NCI-H774 (cell line): ENCODE measurements at places on chromosomes 3 and 15.

DNA sequence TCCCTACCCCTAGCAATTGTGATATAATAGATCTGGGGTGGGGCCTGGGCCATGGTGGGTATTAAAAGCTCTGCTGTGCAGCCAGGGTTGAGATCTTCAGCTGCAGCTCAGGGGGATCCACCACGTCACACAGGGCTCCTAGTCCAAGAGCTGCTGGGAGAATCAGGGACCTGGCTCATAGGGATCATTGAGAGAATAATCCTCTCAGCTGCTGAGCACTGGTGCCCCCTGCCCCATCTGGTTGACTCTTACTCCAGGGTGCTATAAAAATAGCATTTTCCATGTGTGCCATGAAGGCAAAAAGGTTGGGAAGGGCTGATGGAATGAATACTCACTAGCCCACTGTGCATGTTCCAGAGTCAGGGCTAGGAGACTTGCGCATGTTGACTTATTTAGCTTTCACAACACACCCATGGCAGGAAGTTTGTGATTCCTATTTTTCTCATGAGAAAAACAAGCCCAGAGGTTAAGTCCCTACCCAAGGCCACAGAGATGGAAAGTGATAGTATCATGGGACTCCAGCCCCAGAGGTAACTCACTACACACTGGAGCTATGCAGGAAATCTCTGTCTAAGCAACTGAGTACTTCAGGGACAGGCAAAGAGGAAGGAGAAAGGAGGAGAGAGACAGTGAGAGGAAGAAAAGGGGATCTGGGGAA lies 94.6 kb upstream of the HERC1 start:
- no peak for DNase-seq

DNA sequence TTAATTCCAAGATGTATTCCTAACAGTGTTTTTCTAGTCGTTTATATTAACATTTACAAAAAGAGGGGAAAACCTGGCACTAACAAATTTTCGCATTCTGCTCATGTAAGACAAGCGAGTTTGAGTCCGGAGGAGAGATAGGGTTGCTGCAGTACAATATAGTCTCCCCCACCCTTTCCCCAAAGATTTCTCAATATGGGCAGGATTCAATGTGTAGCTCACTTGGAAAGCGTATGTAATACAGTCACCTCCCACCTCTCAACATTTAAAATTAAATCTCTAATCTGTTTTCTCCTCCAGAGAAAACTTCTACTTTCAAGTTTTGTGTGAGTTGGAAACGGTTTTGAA lies 57.9 kb downstream of the CMSS1 start:
- no peak for DNase-seq

DNA sequence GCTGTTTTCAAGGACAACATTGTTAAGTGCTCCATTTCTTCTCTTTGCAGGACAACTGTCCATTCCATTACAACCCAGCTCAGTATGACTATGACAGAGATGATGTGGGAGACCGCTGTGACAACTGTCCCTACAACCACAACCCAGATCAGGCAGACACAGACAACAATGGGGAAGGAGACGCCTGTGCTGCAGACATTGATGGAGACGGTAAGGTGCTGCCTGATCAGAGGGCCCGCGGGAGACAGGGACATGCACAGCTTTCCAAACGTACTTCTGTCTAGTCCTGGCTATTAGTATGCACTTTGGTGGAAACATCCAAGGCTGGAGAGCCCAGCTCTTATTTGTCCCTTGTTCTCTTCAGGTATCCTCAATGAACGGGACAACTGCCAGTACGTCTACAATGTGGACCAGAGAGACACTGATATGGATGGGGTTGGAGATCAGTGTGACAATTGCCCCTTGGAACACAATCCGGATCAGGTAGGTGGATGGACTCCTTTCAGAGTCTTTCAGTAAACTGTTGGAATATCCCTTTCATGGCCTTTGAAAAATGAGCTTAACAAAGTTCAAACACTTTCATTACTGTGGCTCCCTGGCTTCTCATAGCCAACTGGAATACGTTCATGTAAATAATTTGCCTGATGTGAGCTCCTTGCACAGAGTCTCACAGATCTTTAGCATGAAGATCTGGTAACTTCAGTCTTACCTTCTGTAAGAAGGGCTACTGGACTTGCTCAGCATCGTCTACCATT lies 10.4 kb downstream of the THBS1 start:
- no peak for DNase-seq

DNA sequence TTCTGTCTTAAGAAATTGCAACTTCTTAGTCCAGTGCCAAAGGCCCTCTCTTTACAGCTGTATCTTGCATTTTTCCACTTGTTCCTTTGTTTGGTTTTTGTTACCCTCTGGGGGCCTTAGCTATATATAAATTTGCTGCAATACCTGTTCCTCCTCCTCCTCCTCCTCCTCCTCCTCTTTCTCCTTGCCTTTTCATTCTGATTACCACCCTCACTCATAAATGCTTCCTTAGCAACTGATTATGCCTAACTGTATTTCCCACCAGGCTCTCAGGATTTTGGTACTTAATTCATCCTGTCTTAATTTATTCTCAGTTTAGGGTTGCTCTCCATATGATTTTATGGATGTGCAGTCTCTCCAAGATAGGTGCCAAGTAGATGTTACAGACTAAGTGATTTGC lies 65.7 kb downstream of the SLMAP start:
- DNase-seq, result no peak

- no peak for DNase-seq
Observed at GRCh38 chr15:33048255-33048654, 146.3 kb downstream of the FMN1 start.

DNA sequence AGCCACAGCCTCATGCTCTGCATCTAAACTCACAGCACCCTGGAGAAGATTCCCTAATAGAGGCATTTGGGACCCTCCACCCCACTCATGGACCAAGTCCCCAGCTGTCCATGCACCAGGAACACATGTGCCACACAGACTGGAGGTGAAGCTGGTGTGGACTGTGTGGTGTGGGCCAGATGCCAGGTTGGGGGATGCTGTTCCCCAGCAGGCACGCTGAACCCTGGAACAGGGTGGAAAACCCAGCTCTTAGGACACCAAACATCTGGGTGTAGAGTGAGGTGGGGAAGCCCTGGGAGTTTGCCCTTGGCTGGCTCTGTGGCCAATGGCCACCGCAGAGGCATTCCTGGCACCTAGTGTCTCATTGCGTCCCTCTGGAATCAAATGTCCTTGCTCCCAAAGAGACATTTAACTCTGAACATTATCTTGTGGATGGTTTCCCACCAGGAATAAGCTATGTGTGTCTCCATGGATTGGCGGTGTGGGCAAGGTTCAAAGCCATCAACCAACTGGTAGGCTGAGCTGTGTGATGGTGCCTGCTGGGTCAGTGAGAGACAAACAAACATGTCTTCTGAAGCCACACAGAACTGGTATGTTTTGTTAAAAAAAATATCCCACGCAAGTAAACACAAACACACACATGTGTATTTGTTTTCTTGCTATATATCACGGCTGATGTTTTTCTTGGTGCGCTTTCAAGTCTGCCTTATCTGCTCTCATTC lies 65.0 kb downstream of the EXOG start:
- DNase-seq, result no peak

DNA sequence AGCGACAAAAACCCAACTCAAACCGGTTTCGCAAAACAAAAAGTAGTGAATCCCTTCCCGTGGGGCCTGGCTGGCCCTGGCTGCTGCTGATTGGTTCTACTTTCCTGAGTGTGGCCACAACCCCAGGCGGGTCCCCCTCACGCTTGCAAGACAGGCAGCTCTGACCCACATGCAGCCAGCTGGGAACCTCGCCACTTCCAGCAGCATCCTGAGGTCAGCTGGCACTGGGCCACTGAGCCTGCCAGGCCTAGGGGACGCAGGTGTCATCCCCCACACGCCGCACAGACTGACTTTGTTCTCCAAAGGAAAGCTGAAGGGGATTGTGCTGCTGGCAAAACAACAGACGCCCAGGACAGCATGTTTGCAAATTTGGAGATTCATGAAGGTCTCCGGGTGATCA lies 111.1 kb downstream of the TPRA1 start:
- DNase-seq, result no peak

DNA sequence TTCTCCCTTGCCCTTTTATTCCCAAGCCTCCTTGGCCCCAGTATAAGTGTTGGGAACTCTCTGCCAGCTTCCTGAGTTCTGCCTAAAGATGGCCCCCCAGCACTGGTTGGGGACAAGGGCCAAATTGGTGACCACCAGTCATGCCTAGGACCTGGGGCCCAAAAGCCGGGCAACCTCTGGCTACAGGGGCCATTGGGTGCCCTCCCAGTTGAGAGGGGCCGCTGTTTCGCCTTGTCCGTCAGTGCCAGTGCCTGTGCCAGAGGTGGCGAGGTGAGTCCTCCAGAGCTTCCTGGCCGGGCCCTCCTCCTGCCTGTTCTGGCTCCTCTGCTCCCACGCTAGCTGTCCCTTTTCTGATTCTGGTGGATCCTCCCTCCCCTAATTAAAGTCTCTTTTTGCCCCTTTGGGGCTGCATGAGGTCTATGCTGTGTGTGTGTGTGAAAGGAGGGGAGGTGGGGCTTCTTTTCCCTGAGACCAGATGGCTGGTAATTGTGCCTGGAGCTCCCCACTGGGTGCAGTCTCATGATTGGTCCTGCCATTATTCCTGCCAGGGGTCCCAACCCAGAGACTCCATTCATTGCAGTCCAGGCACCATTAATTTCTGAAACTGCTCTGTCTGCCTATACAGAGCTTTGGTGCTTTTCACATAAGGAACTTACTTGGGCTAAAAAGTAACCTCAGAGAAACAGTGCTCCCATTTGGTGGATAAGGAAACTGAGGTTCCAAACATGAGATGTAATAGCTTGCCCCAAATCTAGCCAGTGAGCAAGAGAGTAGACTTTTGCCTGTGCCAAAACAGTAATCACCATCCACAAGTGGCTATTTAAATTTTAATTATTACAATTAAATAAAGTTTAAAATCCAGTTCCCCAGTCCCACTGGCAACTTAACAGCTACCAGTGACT lies 3.1 kb upstream of the TTLL3 start:
- no peak for DNase-seq

DNA sequence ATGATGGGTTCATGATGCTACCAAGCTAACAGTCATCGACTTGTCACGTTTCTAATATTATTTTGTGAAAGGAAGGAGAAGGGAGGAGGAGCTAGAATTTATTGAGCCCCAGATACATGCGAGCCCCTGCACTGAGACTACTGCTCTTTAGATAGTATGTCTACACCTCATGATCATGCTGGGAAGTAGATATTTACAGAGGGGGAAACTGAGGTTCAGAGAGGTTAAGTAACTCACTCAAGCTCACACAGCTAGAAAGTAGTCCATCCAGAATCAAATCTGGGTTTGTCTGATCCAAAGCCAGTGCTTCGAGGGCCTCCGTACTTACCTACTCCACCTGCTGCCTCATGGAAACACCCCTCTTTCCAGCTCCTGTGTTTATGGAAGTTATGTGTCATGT lies 38.8 kb upstream of the DLG1 start:
- DNase-seq, result no peak

- no peak for DNase-seq
Observed at GRCh38 chr3:27456554-27456953, 27.6 kb downstream of the SLC4A7 start.

- no peak for DNase-seq
Observed at GRCh38 chr3:183411216-183411922, 17.1 kb downstream of the MCF2L2 start.

DNA sequence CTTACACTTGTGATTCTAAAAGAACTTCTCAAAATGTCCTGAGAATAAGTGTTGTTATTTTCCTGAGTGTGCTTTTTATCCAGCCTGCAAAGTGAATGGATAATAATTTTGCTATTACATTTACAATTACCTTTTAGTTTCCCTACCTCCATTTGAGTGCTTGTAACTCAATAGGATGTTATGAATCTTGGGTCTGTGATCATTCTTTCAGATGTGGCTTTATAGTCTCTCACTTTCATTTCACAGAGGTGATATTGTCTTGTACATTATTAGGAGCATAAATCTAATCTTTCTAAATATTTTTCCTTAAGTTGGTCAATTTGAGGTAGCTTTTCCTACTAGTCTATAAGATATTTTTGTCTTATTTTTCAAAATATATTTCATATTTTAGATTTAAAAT lies 386.3 kb upstream of the EPHA6 start:
- no peak for DNase-seq

DNA sequence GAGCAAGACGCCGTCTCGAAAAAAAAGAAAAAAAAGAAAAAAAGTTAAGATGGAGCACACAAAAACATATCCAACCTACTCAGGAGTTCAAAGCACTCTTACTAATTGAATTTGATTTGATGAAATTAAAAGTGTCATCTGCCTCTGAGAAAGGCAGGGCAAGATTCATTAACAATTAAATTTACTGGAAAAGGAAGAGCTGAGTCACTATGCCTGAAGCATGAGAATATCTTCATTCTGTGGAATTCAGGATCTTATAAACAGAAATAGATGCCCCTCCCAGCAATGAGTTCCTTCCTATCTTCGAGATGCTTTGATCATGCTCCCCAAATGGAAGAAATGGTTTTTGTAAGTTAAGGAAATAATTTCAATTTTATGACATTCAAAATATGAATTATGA lies 61.0 kb upstream of the ST3GAL6 start:
- no peak for DNase-seq

GRCh38 chr3:49906073-49906743 lies 2.5 kb upstream of the MST1R start:
- no peak for DNase-seq

DNA sequence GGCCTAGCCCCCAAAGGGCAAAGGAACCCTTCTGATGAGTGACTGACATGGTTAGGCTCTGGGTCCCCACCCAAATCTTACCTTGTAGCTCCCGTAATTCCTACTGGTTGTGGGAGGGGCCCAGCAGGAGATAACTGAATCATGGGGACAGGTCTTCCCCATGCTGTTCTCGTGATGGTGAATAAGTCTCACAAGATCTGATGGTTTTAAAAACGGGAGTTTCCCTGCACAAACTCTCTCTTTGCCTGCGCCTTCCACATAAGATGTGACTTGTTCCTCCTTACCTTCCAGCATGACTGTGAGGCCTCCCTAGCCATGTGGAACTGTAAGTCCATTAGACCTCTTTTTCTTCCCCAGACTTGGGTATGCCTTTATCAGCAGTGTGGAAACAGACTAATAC lies 16.9 kb downstream of the TKT start:
- no peak for DNase-seq

GRCh38 chr3:171377859-171378258 lies 82.3 kb downstream of the TNIK start:
- no peak for DNase-seq

DNA sequence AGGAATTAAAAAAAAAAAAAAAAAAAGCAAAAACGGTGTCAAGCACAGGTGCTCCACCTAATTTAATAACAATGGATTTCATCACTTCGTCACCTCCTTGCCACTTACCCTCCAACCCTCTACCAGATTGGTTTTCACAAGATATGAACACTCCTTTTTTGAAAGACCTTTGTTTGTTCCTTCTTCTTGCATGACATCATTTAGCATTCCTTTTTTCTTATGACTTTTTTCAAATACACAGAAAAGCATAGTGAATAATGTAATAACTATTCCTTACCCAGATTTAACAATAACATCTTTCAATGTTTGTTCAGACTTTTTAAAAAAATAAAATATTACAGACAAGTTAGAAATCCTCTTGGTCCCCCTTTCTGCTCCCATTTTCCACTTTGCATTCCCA lies 16.3 kb downstream of the COL6A6 start:
- no peak for DNase-seq
